ENCODE measurements at places on chromosomes 6 and 20.
A peak's percentile ranks its signal among the peaks of the same experiment; 100 is the strongest.

DNA sequence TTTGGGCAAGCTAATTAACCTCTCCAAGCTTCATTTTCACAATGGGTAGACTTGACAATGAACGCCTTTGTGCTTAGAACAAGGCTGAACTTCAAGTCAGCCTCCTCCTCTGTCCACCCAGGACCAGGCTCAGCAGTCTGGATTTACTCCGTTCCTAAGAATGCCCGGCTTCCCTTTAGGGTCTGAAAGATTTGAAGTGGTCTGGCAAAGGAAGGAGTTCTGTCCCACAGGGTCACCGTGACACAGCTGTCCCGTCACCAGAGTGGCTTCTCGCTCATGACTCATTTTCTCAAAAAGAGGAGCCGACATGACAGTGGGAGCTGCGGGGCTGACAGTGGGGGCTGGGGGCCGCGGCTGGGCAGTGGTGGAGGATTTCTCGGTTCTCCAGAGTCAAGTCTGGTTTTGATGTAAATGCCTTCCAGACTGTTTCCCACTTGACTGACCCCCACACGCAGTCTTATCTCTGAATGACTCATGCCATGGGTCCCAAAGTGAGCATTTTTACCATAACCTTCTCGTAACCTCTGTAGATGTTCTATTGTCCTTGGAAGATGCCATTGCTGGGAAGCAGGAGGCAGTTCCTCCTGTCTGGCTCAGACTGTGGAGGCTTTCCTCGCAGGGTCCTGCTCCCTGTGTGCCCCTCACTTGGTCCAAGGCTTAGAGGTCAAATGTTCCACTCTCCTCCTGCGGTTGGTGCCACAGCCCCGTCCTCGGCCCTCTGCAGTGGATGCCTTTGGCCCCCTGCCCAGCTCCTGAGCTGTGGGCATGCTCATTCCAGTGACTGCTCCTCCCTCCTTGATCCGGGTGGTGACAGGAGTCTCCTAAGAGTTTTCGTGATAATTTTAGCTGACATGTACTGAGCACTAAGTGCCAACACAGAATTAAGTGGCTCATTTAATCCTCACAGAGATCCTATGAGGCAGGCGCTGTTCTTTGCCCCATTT, 253.1 kb downstream of the FNDC1 start:
- no peak for DNase-seq

DNA sequence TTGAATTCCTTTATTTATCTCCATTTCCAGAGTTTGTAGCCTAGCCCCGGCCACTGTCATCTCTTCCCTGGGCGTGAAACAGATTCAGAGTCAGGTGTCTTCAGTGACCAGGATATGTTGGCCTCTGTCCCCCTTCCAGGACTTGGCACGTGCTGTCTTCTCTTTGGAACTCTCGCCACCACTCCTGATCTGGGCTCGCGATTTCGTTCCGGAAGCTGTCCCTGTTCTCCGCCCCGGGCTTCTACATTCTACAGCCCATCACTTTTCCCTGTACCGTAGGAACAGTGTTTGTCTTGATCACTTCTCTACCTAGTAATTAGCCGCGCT, 739 bp downstream of the GSS start:
- DNase-seq: no peak

GRCh38 chr6:3341467-3341866, 82.7 kb downstream of the PSMG4 start:
- no peak for DNase-seq

- no peak for DNase-seq
Measured at GRCh38 chr6:1719922-1720321, 110.2 kb downstream of the FOXC1 start.

- DNase-seq: peak; percentile 78
Measured at GRCh38 chr6:33199687-33200218, 712 bp downstream of the RXRB start.

- DNase-seq: peak; percentile 32
Measured at GRCh38 chr20:62219992-62220665, at the start of gene HRH3. HRH3 (minus strand) TSS chr20:62220278; CDS start chr20:62219970, 308 bp downstream.

DNA sequence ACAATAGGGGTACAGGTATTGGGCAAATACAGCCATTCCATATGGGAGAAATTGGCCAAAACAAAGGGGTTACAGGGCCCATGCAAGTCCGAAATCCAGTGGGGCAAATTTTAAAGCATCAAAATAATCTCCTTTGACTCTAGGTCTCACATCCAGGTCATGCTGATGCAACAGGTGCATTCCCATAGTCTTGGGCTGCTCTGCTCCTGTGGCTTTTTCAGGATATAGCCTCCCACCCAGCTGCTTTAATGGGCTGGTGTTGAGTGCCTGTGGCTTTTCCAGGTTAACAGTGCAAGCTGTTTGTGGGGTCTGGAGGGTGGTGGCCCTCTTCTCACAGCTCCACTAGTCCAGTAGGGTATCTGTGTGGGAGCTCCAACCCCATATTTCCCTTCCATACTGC, 607.1 kb downstream of the MEI4 start:
- DNase-seq: no peak

DNA sequence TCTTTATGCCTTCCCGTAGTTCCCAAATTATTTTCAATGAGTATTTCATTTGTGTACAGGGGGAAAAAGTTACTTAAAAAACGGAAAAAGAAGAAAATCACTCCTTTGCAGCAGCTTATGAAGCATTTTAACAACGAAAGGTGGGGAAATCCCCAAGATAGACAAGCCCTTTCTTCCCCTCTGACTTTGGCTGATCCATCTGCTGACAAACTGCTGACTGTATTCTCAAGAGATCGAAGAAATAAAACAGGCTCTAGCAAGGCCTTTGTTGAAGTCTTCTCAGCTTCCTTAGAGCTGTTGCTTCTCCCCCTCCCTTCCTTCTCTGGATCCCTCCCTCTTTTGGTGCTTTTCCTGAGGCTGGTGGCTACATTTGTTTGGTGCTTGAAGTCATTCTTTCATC, 325.2 kb downstream of the NRN1 start:
- no peak for DNase-seq

GRCh38 chr6:90068264-90068663, 174.0 kb downstream of the GJA10 start:
- peak; percentile 63 for DNase-seq
